Activated T-cell treated with anti-CD3 and anti-CD28 coated beads, Interleukin-2, amount 50 U/mL, for 72 hours (primary cell): ENCODE measurements at places on chromosomes 5 and 9.

DNA sequence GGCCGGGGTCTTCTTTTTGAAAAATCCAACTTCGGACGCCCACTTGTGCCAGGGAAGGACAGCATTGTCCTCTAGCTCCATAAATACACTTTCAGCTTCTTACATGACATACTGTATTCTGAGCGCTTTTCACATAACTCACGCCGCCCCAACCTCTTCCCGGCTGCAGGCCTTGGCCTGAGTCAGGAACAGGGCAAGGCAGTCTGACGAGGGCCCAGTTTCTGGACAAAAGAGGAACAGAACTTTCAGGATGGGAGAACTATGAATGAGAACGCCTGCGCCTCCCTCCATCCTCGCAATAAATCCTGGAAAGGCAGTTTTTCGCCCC, 650 bp downstream of the DCTN4 start:
- DNase-seq, result no peak

GRCh38 chr5:169652057-169652456, 15.0 kb downstream of the DOCK2 start:
- DNase-seq, result no peak

- no peak for DNase-seq
Measured at GRCh38 chr9:95024097-95024671, 293.3 kb downstream of the FANCC start.

- DNase-seq, result no peak
Measured at GRCh38 chr9:117413346-117414219, 1.3 kb downstream of the ASTN2 start.

DNA sequence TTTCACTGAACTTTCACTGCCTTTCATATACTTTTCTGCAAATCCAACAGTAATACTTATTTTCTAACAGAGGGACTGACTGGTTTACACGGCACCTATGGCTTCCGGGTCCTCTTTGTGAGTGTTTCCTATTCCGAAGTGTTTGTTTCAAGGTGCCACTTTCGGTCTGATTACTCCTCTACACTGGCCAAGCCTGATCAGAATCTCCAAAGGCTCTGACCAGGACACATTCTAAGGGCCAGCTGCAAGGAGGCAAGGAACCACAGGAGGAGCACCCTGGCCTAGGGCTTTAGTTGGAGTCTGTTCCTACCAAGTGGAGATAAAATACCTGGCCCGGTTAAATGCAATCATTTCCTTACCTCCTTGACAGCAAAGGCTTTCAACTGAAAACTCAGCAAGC, 132.1 kb downstream of the GLIS3 start:
- no peak for DNase-seq

- DNase-seq, result no peak
Measured at GRCh38 chr9:121604654-121605053, 46.8 kb upstream of the DAB2IP start.

DNA sequence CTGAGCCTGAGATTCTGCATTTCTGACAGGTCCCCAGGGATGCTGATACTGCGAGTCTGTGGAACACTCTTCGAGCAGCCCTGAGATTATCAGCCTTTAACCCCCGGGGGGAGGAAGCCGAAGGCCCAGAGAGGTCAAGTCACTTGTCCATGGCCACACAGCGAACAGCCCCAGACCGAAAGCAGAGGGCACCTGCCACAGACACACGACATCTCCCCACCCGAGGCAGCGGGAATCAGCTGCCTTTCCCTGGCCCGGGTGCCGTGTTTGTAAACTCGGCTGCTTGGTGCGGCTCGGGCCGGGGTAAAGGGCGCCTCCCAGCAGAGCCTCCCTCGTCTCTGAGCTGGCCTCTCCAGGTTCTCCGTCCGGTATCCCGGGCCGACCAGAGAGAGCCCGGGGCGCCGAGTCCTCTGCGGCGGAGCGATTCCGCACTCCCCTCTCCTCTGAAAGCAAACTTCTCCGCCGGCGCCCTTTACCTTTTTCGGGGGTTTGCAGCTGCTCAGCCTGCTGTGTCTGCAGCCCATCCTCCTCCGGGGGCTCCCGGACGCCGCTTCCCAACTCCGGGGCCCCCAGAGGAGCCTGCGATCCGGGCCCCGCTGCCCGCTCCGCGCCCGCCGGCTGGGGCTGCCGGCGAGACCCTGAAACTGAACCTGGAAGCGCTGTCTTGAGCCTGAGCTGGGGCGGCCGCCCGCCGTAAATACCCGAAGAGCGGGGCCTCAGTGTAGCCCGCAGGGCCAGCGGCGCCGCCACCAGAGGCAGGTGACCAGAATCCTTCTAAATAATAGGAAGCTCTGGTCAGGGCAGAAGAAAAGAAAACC, at the start of gene CCDC69:
TSS of gene CCDC69 (minus strand) at position 646 of the 818 bp plus-strand sequence. CDS start at position 524, 122 bp downstream.
- DNase-seq, result peak; percentile 72

DNA sequence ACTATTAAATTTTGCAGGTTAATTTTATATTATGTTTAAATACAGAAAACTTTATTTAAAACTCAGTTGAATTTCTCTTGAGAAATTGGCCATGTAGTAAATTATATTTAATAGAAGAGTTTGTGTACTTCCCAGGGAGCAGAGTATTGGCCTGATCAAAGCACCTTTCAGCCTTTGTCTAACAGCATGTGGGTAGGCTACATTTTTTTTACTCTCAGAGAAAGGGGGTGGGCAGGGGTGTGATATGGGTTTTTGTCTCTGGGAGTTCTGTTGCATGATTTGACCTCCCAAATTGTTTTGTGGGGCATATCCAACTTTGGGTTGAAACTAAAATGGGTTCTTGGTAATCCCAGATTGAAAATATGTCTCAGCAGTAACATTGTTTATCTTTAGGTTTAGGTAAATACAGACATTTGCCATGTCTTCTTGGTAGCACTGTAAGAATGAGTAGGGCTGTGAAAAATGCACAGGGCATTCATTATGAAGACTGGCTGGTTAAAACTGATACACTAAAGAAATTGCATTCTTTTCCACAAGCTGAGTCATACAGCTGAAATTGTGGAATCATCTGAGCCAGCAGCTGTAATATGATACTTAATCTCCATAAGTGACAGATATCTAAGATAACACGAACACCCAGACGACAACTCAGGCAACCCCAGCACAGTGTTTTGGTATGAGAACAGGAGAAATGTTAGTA, 75.4 kb upstream of the CDKN2B start:
- DNase-seq, result no peak

- peak; percentile 16 for DNase-seq
Measured at GRCh38 chr9:130138791-130139190, 33.4 kb upstream of the NCS1 start.

DNA sequence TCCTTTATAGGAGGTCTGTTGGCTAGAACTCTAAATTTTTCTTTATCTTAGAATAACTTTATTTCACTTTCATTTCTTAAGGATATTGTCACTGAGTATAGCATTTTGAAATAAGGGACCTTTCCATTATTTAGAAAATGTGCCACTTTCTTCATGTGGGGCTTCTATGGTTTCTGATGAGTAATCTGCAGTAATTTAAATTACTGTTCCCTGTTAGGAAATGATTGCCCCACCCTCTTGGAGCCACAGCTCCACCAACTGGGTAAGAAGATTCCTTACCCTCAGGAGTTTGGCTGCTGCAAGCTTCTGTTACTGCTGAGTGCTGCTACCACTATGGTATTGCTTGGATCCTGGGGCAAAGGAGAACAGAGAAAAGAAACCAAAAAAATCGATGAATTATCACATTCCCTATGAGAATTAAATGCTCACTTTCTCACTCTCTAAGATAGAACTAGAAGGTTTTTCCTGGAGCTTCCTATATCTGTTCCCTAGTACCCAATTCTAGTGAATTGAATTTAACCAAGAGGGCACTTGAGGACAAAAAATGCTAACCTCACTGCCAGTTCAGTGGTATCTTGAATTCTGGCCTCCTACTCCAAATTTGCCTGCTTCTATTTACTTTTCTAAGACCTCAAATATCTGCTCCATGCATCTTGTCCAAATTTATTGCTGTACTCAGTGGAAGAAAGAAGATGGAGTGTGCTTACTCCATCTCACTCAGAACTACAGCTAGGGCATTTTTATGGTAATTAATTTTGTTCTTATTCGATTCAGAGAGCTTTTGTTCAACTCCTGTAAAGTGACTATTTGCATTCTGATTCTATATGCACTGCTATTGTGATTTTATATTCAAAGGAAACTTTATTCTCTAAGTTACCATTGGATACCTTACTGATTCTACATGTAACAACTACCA, 2111.3 kb downstream of the MAT2B start:
- DNase-seq, result no peak

DNA sequence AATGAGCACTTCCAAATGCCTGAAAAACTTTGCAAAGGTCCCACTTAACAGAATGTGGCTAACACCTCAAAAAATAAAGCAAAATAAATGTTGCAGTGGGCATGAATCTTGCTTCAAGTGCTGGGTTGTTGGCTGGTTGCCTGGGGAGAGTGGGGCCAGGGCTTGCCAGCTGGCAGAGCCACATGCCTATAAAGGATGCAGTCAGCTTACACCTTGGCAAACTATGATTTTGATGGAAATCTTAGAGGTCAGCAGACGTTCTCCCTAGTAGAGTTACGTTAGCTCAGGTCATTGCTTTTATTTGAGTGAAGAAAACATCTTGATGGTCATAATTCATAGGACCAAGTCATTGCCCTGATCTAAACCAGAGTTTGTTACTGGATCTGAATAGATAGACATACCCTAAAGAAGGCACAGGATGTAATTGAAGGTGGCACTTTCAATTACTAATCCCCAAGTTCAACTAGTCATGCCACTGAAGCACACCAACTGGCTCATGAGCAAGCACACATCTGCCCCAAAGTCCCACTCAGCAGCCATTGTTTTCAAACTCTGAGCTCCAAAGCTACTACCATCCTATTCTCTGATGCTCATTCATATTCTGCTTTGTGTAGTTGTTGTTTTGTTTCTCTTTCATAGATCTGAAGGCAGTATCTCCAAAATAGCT, 51.2 kb upstream of the ZSWIM6 start:
- no peak for DNase-seq

GRCh38 chr9:99896119-99896518, 10.3 kb upstream of the STX17 start:
- no peak for DNase-seq

DNA sequence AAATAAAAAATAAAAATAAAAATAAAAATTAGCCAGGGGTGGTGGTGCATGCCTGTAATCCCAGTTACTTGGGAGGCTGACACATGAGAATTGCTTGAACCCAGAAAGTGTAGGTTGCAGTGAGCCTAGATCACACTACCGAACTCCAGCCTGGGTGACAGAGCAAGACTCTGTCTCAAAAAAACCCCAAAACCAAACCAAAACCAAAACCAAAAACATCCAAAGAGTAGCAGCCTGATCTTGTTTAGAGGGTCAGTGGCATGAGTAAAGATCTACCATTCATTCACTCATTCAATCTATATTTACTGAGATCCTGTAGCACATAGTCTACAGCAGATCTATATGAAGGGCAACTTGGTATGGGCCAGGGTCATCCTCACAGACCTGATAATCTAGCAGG, 202.4 kb downstream of the MAPKAP1 start:
- DNase-seq, result no peak

DNA sequence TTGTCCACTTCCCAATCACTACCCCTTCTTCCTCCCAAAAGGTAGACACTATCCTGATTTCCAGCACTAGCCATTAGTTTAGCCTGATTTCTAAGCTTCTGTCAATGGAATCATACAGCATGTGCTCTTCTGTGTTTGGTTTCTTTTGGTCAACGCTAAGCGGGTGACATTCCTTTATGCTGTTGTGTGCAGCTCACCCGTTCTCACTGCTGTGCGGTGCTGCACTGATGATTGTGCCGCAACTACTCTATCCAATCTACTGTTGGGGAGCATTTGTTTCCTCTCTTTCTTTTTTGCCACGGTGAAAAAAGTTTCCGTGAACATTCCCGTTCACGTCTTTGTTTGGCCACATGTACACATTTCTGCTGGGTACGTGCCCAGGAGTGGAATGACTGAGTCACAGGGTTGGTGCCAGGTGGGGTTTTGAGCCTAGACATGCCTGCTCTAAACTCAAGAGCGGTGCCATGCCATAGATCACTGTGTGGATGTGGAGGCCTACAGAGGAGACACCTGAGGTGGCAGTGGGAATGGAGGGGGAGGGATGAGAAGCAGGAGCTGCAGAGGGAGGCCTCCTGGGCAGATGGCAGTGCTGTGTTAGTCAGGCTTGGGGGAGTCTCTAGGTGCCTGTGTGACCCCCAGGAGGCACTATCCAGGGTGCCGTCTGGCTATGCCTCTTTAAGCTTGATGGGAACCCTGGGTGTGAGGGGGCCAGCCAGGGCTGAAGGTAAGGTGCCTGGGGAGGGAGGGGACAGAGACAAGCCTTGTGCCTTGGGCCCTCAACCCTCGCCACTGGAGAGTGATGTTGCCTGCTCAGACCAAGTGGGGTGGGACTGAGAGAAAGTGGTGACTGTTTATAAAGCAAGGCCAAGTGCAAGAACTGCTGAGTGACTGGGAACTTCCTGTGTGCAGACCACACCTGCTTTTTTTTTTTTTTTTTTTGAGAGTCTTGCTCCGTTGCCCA, 11.4 kb upstream of the ANKRD33B start:
- no peak for DNase-seq

- no peak for DNase-seq
Measured at GRCh38 chr9:113521693-113522255, 58.2 kb downstream of the RGS3 start.

DNA sequence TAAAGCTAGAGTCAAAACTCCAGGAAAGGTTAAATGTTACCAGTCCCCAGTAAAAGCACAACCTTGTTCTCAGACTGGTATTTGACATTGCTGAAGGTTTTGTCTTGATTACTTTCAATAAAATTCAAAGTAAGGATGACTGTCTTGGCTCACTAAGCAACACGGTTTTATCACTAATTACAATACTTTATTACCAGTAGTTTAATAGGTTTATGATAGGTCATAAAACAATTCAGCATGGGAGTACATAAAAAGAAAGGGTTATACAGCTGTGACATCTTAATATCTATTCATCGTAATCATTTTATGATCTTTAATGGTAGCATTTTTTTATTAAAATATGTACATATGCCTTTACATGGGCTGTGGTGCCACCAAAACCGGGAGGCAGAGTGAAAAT, 370.7 kb upstream of the IRX2 start:
- DNase-seq, result no peak

- no peak for DNase-seq
Measured at GRCh38 chr5:68565427-68565826, 349.9 kb downstream of the PIK3R1 start.

- no peak for DNase-seq
Measured at GRCh38 chr9:114178756-114179450, 23.6 kb downstream of the COL27A1 start.

DNA sequence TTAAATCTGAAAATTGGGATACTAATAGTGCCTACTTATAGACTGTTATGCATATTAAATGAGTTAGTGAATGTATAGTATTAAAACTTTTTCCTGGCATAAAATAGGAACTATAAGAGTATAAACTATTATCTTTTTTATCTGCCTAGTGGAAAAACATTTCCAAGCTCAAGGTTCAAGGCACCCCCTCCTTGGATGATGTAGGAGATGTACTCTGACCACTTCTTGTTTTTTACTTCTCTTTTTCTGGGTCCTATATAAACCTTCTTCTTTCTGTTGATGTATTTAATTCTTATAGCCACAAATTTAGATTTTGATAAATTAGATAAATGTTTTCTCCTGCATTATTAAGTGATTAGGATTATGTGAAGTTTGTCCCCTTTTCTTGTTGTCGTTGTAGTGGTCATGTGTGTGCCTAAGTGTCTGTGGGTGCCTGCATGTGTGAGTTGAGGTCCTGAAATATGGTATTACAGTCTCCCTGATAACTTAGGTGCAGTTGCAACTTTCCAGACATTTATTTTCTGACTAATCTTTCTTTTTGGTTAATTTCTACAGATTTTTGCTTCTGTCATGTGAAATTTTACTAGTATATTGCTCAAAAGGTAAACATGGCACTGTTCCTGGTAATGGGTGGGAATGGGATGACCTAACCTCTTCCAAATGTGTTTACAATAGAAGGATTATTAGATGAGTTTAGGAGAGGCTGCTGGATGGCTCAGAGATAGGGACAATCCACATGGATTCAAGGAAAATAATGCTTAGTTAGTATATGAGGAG, 160.8 kb upstream of the CDKN2B start:
- no peak for DNase-seq

- no peak for DNase-seq
Measured at GRCh38 chr5:68122439-68123328, 92.9 kb upstream of the PIK3R1 start.
